GM18507 (cell line): ENCODE measurements at places on chromosomes 5 and 9.

DNA sequence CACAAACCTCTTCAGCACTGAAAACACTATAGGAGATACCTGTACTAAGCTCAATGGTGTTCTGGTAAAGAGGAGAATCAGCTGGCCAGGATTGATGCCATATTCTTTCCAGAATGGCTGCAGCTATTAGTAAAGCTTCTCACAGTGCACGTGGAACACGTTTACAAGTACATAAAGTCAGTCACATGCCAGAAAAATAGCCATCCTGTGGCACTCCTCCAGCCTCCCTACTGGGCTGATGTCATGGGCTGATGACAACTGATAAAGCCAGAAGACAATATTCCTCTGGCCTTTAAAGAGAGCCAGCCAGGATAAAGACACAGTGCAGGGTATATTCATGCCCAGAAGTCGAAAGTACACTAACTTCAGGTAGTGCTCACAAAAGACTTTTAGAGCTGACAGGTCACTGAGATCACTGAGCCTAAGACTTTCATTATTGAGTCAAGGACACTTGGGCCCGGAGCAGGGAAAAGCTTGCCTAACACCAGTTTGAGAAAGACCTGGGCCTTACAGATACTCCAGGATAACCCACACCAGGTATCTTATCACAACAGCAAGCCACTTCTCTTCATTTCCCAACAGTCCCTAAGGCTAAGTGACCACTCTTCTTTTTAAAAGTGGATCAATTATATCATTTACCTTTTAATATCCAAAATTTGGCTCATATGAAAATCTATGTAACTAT lies 29.4 kb downstream of the ABITRAM start:
- DNase-seq = no peak

- no peak for DNase-seq
Measured at GRCh38 chr9:135732569-135733257, 30.7 kb downstream of the KCNT1 start.

DNA sequence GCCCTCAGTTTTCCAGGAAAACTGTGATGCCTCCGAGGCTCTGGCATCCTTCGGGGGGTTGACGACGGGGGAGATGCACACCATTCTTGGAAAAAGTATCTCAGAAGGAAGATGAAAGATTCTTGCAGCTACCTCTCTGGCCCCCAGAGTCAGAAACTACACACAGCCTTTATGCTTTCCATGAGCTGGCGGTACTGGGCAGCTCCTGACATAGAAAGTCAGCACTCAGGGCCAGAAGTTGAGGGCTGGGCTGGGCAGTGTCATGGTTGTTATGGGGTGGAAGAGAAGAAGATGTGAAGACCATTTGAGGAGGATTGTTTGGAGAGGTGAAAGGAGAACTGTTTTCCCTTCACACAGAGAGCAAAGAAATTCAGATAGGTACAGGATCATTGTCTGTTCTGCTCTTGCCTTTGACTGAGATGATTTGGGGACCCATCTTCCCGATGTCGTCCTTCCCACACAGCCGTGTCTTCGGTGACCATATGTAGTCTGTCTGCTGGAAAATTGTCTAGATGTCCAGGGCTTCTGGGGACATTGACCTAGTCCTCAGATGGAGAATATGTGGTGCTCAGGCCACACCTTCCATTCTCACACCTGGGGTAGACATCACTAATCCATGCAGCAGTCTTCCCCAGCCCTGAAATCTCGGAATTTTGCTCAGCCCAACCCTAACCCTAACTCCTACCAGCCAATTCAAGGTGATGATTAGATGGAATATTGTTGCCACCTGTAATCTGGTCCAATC lies 237.1 kb downstream of the CACNA1B start:
- DNase-seq = no peak

DNA sequence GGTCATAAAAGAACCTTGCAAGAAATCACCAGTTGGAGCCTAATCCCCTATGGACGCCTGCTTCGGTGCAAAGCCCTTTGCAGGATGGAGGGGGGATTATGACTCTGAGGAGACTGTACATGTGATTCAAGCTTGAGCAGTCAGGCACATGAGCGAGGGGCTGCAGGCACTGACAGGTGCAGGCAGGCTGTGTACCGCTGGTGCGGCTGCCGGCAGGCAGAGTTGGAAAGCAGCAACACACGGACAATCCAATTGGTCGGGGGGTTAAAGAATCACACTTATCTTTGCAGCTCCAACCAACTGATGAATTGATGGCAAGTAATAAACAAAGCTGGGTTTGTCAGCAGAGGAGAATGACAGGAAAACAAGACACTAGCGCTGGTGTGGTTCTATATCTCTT lies 5.7 kb downstream of the WHRN start:
- DNase-seq = no peak

- DNase-seq = no peak
Measured at GRCh38 chr9:98867103-98867428, 59.6 kb downstream of the GALNT12 start.

GRCh38 chr9:123484130-123484529 lies 128.1 kb downstream of the CRB2 start:
- DNase-seq = no peak

DNA sequence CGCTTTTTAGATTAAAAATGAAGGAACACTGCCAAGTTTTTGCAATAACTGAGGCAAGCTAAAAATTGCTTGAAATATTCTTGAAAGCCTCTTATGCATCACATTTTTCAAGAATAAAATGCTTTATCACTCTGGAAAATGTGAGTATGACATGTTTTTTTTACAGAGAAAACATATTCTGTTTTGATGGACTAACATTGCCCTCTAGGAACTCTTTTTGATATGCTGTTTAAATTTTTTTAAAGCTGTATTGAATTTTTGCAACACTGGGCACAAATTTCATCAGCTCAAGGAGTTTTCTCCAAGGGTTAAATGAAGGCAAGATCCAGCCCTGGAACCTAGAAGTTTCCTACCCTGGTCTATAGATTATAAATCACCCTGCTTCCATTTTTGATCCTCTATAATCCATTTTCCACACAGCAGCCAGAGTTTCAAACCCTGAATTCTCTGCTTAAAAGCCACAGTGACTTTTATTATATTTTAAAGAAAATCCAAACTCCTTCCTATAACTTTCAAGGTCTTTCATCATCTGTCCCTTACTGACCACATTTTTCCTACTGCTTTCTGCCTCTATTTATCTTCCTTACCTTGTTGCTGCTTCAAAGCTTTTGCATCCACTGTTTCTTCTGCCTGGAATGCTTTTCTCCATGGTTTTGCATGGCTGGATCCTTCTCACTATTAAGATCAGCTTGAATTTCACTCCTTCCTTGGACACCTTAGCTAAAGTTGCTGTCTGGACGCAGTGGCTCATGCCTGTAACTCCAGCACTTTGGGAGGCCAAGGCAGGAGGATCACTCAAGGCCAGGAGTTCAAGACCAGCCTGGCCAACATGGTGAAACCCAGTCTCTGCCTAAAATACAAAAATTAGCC lies 60.9 kb downstream of the IL31RA start:
- no peak for DNase-seq

DNA sequence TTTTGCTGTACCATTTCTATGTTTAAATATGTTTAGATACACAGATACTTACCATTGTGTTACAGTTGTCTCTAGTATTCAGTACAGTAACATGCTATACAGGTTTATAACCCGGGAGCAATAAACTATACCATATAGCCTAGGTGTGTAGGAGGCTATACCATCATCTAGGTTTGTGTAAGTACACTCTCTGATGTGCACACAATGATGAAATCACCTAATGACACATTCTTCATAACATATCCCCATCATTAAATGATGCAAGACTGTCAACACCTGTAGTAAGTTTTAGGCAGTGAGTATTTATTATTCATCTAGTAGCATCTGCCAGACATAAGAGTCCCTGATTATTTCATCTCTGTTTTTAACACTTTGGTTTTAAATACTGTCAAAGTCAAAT lies 7.3 kb upstream of the DHFR start:
- no peak for DNase-seq

DNA sequence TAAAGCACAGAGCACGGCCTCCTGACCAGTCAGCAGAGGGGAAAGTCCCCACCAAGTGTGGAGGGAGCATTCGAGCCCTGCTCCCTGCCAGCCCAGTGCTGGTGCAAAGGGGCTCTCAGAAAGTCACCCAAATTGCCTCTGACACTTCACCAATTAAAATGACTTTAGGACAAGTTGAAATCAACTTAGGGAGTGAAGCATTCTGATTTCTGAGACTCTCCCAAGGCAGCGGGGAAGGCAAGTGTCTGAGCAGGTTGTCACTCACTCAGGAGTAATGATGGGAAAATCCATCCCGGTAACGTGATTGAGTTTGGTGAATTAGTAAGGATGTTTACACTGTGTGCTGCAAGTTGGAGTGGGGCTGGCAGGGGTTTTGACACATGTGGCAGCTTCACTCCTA lies 73.7 kb downstream of the PCDH1 start:
- no peak for DNase-seq

- no peak for DNase-seq
Measured at GRCh38 chr5:177542816-177543465, 11.4 kb downstream of the FAM193B start.

DNA sequence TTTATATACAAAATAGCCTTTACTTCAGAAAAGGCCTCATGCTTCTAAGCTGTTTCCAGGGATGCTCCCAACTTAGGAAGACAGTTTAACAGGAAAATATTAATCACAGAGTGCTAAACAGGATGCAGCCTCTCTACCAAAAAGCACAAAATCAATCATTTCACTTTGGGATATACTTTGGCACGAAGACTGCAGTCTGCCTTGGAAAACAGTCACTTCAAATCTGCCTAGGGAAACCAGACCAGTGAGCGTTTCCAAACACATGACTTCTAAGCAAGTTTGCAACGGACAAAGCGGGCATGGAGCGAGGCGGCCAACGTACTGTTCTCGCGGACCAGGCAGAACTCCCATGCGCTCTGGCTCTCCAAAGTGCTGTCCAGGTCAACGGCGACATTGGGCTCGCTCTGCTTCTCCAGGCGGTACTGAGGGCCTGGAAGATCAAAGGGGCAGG lies 201.0 kb downstream of the MAPKAP1 start:
- no peak for DNase-seq

- DNase-seq = no peak
Measured at GRCh38 chr9:224026-224425, 9.4 kb downstream of the DOCK8 start.

DNA sequence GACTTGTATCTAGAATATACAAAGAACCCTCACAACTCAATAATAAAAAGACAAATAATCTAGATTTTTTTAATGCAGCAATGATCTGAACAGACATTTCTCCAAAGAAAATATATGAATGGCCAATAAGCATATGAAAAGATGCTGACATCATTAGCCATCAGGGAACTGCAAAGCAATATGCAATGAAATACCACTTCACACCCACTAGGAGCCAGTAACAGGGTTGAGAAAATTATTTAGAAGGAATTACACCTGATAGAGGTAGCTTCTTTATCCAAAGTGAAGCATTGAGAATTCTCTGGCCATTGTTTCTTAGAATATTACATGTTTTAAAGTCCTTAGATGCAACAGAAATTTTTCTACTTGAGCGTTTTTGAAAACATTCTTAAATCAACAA lies 316.9 kb downstream of the KCNN2 start:
- DNase-seq = no peak

DNA sequence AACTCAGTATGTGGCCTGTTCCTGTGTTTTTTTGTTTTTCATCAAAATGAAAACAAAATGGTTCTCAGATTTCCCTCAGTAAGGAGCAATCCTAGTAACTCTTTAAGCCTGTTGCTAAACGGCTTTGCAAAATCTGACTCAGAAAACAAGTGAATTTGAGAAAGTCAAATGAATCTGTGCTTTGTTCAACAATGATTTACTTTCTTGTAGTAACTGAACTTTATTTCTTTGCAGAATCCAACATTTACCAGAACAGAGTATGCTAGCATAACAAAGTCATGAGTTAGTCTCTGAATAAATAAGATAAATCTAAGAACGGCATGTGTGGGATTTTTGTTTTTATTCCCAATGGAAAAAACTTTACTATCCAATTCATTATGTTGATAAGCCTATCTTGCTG lies 93.8 kb downstream of the OXCT1 start:
- no peak for DNase-seq

- DNase-seq = no peak
Measured at GRCh38 chr9:81526587-81526986, 162.8 kb downstream of the TLE1 start.

GRCh38 chr5:82499725-82500244 lies 221.6 kb upstream of the RPS23 start:
- no peak for DNase-seq

- DNase-seq = no peak
Measured at GRCh38 chr5:148569948-148570347, 84.4 kb downstream of the HTR4 start.

DNA sequence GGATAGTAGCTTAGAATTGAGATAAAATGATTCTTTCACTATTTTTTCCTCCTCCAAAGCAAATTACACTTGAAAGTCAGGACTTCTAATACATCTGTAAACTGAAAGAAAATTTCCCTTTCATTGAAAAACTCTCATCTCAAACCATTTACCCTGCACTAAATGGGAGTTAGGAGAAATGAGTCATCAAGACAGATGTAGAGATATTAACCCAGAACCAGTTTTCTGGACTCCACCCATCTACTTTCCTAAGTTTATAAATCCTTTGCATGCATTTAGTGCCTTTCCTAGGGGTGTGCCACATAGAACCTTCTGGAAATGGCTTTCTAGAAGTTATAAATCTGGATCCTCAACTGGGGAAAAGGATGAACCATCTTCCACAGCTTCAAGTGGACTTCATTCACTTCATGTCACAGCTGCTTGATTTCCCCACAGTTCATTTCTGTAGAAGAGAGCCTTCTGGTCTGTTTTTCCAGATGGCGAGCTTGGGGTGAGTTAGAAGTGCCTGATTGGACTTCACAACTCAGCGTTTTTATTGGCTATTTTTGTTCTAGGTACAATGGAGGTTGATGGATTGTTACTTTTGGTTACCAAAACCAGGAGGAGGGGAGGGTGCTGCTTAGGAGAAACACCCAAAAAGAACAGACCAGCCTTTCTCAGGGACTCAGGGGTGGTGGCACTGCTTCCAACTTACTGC lies 72.5 kb upstream of the GPR151 start:
- DNase-seq = no peak

DNA sequence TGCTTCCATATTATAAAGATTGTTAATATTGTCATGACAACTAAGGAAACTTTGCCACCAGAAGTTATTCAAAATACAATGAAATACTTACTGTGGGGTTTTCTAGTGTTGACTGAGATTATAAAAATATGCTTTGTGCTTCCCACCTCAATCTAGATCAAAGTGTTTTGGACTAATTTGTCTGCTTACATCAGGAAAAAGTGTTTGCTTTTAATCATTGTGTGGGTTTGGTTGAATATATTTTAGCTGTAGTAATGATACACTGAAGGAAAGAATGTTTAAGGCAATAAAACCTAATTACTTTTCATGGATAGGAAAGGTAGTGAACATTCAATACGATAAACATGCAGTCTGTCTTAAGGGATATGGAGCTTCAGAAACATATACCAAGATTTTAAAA lies 29.8 kb upstream of the MAN2A1 start:
- DNase-seq = no peak

- no peak for DNase-seq
Measured at GRCh38 chr9:98214811-98215210, 22.4 kb upstream of the CORO2A start.
